ENCODE measurements at places on chromosomes 16 and 17.

DNA sequence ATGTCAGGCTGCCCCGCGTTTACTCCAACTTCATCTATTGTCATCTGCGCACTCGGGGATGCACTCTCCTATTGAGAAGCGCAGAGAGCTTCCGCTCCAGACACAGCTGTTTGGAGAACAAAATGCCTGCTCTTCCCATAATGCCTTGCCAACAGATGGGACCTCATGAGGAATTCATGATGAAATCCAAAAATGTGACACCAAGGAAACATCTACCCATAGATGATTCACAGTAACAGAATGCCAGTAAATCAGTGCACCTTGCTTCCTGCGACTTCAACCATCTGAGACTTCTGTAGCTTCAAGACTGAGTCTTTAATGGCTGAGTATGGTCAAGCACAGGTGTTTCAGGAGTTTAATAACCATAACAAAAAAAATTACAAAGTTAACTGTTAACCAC lies 1144.9 kb upstream of the GOT2 start:
- no peak for DNase-seq

DNA sequence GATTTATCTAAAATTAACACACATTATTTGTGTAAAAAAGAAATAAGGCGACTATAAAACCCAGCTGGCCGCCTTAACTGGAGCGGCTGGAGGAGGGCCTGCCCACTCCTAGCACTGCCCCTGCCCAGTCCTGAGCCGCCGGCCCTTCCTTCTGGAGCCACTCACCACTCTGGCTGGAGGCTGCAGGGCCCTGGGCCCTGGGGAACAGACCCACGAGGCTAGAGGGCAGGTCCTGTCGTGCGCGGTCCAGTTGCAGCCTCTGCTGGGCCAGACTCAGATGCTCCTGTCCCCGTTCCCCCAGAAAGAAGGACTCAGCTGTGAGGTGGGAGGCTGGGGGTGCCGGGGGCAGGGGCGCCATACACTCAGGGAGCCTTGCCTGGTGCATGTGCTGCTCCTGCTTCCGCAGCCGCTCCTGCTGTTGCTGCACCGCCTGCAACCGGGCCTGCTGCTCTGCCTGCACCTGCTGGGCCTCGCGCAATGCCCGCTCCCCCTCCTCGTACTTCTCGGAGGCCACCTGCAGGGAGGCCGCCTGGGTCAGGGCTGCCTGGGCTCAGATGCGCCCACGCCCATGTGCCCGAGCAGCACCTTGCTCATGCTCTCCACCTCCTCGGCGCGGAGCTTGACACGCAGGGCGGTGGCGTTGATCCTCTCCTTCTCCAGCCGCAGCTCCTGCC lies 9.0 kb upstream of the MRPL38 start:
- no peak for DNase-seq

GRCh38 chr17:40139566-40140058 lies 725 bp upstream of the CASC3 start:
- DNase-seq: no peak

- DNase-seq: no peak
Measured at GRCh38 chr16:23855010-23855409, 19.2 kb downstream of the PRKCB start.

DNA sequence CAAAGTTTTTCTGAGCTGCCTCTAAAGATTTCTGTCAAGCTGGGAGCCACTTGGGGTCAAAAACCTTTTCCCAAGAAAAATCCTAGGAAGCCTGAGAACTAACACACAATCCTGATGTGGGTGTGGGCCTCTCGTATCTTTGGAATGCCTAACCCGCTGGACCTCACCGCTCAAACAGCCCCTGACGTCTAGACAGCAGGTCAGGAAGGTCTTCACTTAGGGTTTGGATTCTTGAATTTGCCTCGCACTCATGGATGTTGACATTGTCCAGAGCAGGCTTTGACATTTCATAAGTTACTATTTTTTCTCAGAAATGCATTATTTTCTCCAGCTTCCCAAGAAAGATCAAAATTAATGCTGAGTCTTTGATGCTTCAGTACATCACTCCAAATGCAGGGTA lies 18.9 kb downstream of the TEX2 start:
- no peak for DNase-seq

Measured in NCI-H82 (cell line).